D721Med (cell line): ENCODE measurements at places on chromosomes 2 and 18.

DNA sequence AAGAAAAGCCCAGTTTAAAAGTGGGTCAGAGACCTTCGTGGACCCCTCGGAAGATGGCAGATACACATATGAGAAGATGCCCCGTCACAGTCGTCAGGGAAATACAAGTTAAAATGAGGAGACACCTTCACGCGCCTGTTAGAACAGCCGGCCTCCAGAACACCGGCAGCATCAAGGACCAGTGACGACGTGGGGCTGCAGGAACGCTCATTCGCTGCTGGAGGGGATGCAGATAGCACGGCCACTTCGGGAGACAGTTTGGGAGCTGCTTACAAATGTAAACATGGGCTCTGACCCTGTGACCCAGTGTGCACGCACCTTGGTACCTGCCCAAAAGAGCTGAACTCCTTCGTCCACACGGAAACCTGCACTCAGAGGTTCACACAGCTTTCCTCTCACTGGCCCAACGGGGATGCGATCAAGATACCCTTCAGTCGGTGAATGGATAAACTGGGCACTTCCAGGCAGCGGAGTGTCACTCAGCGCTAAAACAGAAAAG, 83.7 kb upstream of the CTDP1 start:
- no peak for DNase-seq

DNA sequence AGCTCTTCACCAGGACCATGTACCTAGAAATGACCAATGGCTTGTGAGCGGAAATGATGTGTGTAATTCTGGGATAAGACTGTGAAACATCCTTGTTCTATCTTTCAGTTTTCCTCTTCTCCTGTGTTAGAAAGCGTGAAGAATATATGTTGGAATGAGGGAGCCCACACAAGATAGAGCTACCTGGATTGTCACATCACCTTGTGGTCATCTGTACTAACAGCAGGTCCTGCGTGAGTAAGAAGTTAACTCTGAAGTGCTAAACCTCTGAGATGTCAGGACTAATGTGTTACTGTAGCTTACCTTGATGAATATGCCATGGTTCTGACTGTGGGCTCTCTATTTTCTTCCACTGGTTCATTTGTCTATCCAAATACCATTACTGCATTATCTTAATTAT, 75.6 kb downstream of the FASTKD2 start:
- DNase-seq, result no peak

DNA sequence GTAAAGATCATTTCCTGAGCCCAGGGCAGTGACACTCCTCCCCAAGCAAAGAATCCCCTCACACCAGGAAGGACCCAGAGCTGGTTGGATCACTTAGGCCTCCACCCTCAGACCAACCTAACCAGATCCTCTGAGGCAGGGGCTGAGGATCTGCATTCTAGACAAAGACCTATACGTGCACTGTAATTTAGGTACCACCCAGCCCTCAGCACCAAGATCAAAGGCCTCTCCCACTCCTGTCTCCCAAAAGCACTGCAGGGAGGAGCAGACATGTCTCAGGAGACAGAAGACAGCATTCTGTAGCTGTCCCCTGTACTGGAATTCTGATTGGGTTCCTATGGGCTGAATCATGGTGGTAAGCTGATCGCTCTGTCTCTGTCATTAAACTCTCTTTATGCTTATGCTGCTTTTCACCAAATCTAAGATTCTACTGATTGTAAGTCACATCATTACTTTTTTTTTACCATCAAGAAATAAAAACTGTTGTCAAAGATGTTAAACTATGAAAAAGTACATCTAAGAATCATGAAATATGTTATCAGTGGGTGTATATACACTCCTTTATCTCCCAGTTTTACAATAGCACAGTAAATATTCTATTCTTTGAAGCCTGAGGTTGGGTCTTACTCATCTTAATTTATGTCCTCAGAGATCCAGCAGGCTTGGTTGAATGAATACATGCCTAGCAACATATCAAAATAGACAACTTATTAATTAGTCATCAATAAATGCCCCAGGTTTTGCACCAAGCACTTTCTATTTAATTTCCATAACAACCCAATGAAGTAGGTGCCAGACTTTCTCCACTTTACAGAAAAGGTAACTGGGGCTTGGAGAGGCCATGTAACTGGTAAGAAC, 28.3 kb downstream of the MCFD2 start:
- DNase-seq, result no peak

DNA sequence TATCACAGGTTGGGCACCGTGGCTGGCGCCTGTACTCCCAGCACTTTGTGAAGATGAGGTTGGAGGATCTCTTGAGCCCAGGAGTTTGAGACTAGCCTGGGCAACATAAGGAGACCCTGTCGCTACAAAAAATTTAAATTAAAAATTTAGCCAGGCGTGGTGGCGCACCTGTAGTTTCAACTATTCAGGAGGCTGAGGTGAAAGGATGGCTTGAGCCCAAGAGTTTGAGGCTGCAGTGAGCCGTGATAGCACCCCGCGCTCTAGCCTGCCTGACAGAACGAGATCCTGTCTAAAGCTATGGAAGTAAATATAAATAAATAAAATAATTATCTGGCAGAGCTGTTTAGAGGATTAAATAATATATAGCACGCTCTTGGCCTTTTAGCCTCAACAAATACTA, 1.4 kb upstream of the SH3RF3 start:
- DNase-seq, result no peak

DNA sequence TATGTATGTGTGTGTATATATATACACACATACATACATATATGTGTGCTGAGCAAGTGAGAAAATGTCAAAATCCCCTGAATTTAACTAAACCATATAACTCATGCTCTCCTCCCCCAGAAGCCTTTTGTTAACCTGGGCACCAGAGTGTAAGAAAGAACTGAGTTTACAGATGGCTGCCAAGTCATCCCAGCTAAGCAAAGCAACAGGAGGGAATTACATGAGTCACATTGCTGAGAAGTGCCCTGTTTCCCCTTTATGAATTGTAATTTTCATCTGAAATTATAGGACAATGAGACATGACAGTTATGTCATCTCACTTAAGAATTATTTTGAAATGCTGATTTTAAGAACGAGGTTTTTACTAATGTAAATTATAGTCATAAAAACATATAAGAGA, 29.9 kb downstream of the SCN7A start:
- DNase-seq, result no peak

DNA sequence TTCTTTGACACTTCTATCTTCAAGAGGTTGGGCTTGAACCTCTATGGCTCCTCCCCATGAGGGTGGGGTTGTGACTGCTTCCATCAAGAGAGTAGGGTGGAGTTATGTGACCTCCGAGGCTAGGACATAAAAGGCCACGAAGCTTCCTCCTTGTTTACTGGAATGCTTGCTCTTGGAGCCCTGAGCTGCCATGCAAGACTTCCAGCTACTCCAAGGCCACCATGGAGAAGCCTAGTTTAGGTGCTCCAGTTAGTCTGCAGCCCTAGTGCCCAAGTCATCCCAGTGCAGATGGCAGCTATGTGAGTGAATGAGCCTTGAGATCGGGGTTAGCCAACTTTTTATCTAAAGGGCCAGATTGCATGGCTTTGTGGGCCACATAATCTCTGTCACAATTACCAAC, 2.4 kb upstream of the MERTK start:
- no peak for DNase-seq

GRCh38 chr2:144890828-144891227, 370.9 kb upstream of the ZEB2 start:
- no peak for DNase-seq

DNA sequence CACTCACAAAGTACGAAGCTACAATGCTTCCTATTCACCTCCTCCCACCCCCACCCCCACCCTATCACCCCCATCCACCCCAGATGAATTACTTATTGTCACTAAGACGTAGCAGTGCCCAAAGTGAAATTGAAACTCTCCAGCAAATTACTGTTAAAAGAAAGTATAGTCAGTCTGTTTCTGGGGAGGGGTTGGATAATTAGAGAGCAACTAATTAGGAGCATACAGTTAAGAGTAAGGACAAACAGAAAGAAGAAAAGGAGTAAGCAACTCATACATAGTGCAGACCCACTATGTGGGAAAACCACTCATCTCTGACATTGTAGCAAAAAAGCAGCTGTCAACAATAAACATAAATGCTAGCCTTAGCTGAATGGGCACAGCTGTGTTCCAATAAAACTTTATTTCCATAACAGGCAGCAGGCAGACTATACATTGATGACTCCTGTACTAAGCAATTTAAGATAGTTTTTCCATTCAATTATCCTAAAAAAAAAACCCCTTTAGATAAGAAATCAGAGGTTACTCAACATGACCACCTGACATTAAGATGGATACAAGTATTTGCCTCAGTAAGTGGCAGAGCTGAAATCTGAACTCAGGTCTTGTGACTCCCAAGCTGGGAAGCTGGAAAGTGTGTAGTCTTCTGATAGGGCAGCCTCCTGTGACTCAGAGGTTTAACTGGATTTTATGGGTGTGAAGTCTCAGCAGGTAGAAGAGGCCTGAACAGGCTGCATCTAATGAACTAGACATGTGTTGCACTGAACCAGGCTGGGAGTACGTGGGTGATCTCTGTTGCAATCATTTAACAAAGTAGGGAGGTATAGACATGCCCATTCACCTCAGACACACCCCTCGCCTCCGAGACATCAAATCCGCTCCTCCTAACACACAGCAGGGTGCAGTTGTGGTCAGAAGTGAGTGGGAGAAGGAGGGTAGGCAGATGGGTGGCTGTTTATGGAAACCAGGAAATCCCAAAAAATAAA, 171.8 kb upstream of the KLF7 start:
- DNase-seq, result no peak

DNA sequence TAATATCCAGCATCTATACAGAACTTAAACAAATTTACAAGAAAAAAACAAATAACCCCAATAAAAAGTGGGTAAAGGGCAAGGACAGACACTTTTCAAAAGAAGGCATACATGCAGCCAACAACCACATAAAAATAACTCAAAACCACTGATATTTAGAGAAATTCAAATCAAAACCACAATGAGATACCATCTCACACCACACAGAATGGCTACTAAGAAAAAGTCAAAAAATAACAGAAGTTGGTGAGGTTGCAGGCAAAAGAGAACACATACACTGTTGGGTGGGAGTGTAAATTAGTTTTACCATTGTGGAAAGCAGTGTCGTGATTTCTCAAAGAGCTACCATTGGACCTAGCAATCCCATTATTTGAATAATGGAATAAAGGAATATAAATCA, 1973.9 kb upstream of the LRRTM1 start:
- no peak for DNase-seq

- DNase-seq, result no peak
Observed at GRCh38 chr2:26168785-26169184, 4.1 kb upstream of the GAREM2 start.

- DNase-seq, result no peak
Observed at GRCh38 chr18:38796762-38797161, 1231.2 kb upstream of the CELF4 start.

DNA sequence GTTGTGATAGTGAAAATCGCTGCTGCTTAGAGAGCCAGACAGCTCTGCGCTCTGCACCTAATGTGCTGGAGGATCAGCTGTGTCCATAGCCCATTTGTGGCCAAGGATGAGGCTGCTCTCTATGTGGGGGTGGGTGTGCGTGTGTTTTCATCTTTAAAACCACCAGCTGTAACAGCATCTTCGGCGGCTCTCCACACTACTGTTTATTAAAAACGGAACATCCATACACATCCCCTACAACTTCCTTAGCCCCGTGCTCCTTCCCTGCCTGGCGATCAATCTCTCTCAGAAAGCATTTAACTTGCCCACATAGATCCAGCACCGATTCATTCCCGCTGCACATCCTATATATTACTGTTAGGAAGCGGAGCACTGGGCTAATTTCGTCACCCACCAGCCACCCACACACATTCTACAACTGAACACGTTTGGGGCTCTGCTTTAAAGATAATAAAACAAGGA, 1.6 kb downstream of the CELF4 start:
- DNase-seq, result no peak

- DNase-seq, result no peak
Observed at GRCh38 chr18:79630281-79631095, 49.1 kb upstream of the CTDP1 start.

DNA sequence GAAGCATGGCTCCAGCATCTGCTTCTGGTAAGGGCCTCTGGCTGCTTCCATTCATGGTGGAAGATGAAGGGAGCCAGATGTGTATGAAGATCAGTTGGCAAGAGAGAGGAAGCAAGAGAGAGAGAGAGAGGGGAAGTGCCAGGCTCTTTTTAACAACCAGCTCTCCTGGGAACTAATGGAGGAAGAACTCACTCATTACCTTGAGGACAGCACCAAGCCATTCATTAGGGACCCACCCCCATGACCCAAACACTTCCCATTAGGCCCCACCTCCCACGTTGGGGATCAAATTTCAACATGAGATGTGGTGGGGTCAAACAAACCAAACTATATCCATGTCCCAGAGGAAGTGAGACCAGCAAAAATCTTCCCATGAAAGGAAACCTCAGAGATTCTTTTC, 124.8 kb upstream of the SIX2 start:
- no peak for DNase-seq

DNA sequence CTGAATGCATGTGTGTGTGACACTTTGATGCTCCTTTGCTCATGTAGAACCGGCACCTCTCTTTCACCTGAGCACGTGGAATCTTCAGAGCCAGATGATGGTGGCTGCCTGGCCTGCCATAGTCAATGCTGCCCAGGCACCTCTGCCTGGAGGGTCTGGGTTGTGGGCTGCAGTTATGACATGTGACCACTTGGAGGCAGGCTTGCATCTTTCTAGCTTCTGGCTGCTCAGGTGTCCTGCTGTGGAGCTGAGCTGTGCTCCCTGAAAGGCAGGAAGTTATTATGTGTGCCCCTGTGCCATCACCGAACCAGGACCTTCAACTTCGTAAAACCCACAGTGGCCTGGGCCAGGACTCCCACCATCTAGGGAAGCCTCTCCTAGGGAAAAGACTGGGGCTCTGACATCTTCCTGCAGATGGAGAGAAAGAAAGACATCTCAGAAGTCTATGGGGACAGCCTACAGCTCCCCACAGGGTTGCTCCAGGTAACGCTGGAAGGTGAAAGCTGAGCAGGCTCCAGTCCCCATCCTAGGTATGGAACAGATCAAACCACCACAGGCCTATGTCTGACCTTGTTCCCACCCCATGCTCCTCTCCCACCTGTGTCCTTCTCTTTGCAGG, 30.2 kb downstream of the PSD4 start:
- DNase-seq, result peak; percentile 67

DNA sequence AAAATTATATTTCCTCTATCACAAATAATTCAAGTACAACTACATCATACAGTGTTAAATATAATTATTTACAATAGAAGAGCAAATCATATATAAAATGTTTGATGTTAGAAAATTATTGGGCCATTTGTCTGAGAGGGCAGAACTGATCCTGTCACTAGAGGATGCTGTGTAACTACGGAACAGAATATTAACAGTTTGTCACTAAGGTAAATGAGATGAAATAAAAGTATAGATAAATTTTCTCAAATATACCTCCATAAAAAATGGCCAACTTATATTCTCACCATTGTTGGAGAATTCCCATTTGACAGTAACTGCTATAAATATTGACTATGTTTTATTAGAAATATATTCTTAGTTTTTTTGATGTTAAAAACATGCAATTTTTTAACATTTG, 1067.4 kb upstream of the DDX18 start:
- no peak for DNase-seq
